ENCODE measurements at places on chromosomes 4 and X. TPM values are rescaled to one million over a fixed set of nuclear protein-coding genes. Genes with fewer than 3 reads are reported as not detected.

The ITIH6 gene
- total RNA-seq: not detected

The DRD5 gene
- total RNA-seq: not detected

The CXCL8 gene
- total RNA-seq: 3.9 TPM

GRCh38 chr4:80367737-80368136, 32.2 kb downstream of the CFAP299 start:
- DNase-seq: no peak

GRCh38 chrX:56268888-56269287, 36.7 kb downstream of the KLF8 start:
- no peak for DNase-seq

DNA sequence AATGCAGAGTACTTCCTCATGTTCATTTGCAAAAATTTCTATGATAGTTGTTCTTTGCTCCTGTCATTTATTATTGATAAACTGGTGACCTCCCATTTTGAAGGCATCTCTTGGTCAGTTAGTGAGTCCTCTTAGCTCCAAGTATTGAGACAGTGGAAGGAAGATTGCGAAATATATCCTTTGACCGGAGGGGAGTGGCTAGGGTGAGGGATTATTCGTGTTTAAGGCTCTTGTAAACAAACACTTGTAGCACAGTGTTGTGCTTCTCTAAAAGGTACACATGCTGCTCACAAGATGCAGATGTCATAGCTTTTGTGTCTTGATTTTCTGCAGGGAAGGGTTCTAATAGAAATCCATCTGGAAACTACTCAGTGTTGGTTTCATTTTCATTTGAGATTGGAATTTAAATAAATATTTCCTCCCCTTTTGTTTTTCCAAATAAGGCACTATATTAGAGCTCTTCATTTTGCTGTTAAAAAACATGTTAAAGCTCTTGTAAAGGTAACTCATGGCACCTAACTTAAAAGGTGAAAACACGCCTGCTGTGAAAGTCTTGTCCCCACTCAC, 21.8 kb downstream of the TXLNG start:
- no peak for DNase-seq

DNA sequence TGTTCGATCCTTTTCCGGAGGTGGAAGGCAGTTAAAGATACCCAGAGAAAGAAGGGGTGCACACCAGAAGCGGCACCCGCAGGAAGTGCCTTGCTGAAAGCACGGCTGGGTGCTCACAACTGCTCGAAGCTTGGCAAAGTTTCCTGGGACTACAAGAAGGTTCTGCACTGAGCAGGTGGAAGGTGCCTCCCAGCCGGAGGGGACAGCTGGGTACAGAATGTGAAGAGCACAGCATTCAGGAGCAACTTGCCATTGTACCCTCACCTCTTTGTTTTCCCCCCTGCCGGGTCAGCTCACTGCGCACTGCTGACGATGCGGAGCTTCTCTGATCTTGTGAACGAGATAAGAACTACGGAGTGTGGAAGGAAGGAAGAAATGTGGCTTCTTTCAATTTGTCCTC, 289.2 kb downstream of the FBXW7 start:
- no peak for DNase-seq

- no peak for DNase-seq
These were observed 50.4 kb downstream of the ARX start for GRCh38 chrX:24965372-24965771.

- no peak for DNase-seq
These were observed 8.8 kb downstream of the PROM1 start for GRCh38 chr4:16075061-16075460.

GRCh38 chr4:76003035-76003434, 4.3 kb downstream of the CXCL9 start:
- DNase-seq: no peak

GRCh38 chr4:53463340-53463739, 85.9 kb downstream of the FIP1L1 start:
- DNase-seq: peak; percentile 68
